ENCODE measurements at places on chromosomes 1 and 21.

GRCh38 chr1:30444401-30444800 lies 279.0 kb downstream of the MATN1 start:
- no peak for DNase-seq

DNA sequence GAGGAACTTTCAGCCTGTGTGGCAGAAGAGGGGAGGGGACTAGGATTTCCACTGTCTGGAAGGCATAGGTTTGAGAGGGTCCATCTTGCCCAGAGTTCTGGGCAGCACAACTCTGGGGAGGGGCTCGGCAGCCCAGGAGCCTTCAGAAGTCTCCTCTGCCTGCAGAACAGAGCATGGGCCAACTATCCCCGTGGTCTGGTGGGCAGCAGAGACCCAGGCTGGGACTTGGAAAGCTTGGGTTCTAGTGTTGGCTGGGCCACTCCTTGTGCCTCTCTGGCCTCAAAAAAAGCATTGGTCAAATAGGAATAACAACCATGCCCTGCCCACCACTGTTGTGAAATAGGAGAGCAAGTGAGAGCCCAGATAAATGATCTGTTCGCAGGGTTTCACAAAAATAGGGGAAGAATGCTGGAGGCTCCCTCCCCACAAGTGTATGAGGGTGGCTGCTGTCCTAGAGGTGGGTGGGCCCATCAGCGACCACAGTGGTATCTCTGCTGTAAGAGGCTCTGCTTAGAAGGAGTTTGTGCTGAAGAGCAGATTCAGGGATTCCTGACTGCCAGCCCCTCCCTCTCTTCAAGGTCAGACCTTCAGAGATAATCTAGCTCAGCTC lies 8.9 kb downstream of the EPHA10 start:
- DNase-seq = no peak

DNA sequence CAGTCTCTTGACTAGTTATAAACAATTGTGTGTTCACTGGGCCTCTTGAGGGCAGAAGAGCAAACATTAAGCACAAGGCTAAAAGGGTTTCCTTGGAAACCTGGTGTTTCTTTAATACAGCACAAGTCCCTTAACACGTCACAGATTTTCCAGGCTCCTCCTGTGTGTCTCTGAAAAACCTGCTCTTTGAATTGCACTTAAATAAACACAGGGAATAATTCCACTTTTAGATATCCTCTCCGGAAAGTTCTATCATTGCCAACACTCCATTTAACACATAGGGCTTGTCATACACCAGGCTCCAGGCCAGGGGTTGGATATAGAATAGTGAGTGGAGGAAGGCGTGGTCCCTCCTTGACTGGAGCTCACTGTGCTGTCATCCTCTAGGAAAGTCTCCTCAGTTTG lies 442.6 kb downstream of the DSCAM start:
- DNase-seq = no peak

GRCh38 chr1:184215274-184215925 lies 163.9 kb downstream of the TSEN15 start:
- no peak for DNase-seq

- DNase-seq = no peak
Observed at GRCh38 chr1:9807541-9807940, 16.2 kb downstream of the CLSTN1 start.

GRCh38 chr1:100606438-100606837 lies 68.5 kb downstream of the GPR88 start:
- no peak for DNase-seq

DNA sequence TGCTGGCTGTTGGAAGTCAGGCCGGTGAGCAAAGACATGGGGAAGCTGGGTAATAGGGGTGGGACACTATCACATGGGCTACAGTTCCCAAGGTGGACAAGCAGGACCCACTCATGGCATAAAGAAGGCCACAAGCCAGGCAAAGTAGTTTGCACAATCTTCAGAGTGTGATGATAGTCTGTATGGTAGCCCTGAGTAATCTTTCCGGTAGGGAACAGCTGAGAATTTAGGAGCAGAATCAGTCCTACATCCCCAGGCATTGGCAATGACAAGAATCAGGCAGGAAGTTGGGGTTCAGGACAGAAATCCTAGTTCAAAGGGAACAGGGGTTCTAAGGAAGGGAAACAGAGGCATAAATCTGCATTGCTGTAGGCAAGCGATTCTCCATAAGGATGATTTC lies 23.9 kb upstream of the SPATA6 start:
- DNase-seq = no peak

DNA sequence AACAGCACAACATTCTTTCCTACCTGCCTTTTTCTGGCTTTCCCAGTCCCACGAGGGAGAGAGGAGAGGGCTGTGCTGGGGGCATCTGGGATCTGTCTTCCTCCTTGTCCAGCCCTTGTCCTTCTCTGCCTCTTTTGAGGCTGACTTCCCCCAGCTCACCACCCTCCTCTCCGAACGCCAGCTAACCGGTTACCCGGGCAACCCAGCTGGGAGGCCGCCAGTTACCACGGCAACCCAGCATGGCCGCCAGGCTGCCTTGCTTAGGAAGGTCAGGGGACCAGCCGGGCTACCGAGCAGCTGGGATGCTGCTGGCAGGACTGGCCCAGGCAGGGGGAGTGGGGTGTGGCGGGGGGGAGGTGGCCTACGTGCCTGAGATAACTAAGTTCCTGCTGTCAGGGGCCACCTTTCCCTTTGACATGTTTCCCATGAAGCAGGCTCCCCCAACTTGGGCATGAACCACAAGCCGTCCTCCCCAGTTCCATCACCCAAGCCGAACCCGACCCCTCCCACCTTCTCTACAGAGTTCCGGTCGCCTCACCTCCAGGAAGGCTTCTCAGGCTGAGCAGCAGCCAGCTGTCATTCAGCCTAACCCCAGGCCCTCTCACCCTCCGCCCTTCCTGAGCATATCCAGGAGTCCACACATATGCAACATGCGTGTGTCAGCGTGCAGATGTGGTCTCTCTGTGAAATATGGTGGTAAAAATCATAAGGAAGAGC lies 8.7 kb downstream of the PLEKHA6 start:
- DNase-seq = peak; percentile 94

GRCh38 chr1:180269645-180270529 lies 39.8 kb downstream of the LHX4 start:
- no peak for DNase-seq

DNA sequence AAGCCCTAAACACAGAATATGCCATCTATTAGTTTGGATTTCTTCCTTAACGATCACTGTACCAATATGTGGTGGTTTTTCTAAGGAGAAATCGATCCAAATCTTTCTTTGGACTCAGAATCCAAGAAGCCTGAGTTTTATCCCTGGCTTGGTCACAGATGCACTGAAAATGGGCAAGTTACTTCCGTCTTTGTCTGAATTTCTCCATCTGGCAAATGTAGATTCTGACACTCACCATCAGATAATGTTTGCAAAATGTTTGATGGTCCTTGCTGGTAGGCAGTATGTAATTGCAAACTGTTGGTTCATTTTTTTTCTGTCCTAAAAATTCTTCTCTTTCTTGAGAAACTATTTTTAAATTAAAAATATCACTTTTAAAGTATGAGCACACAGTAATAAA lies 115.0 kb downstream of the TSEN15 start:
- DNase-seq = no peak

DNA sequence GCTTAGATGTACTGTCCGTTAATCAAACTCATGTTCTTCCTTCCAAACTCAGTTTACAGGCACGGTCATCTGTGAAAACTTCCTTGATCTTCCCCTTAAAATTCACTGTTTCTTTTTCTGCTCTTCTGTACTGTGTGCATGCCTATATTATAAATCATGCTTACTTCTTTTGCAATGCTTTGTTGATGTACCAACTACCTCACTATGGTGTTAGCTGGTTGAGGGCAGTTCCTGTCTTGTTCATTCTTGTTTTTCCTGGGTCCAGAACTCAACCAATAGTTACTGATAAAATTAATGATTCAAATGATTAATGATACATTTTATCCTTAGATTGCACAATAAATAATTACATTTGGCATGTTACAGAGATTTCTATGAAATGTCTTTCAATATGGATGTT lies 163.8 kb downstream of the CHRM3 start:
- DNase-seq = no peak

DNA sequence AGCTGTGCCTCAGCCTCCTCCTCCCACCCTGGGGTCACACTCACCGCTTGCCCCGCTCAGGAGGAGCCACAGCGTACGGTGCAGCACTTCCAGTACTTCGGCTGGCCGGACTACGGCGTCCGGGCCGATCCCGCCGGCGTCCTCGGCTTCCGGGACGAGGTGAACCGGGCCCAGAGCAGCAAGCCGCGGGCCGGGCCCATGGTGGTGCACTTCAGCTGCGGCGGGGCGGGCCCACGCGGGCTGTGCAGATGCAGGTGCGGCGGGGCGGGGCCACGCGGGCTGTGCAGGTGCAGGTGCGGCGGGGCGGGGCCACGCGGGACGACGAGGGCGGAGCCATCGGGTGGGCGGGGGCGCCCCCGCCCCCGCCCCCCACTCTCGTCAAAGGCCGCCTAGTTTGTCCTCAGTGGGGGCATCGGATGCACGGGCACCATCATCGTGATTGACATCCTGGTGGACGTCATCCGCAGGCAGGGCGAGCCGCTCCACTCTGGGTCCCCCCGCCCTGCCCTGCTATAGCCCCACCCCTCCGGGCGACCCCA lies 5.5 kb downstream of the RNF223 start:
- no peak for DNase-seq

DNA sequence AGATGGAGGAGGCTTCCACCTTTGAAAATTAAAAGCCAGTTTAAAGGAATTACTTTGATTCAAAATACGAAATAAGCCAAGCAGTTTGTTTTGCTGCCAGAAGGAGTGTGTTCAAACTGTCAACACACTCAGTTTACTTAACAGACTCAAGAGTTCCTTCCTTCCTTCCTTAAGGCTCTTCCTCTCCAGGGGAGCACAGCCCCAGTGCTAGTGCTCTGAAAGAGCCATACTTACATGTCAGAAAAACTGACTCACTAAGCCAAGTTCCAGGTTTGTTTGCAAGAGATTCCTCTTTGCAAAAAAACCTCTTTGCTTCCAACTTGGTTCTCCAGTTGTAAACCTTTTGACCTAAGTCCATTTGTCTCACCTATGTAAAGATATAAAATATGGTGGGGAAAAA lies 14.3 kb downstream of the SETD4 start:
- no peak for DNase-seq

- no peak for DNase-seq
Observed at GRCh38 chr1:59718989-59719360, 95.8 kb upstream of the HOOK1 start.

GRCh38 chr1:196114193-196114592 lies 494.0 kb downstream of the KCNT2 start:
- no peak for DNase-seq

GRCh38 chr1:183110326-183110880 lies 75.7 kb upstream of the LAMC2 start:
- no peak for DNase-seq

DNA sequence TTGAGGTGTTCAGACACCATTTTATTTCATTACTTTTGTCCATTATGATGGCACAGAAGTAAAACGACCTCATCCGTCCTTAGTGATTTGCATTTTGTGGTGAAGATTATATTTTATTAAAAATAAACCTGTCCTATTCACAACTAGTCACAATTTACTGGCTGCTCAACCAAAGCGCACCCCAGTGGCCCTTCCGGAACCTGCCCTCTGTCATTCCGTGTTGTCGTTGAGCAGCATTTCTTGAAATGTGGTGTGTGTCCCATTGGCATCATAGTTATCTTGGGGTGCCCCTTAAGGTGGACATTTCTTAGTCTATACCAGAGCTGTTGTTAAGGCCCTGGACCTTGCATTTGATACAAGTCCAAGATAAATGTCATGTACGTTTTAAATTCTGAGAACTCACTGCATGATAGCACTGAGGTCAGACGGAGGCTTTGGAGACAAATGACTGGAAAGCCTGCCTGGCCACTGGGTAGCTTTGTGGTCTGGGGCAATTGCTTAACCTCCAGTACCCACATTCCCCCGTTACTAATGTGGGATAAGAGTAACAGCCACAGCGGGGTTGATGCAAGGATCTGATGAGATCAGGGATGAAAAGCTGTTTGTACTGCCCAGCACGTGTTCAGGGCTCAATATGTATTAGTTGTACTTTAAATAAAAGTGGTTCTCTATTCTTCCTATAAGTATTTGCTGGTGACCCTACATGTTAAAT lies 36.2 kb downstream of the BACH1 start:
- DNase-seq = no peak

- DNase-seq = no peak
Observed at GRCh38 chr1:223358826-223359225, 5.2 kb downstream of the SUSD4 start.

DNA sequence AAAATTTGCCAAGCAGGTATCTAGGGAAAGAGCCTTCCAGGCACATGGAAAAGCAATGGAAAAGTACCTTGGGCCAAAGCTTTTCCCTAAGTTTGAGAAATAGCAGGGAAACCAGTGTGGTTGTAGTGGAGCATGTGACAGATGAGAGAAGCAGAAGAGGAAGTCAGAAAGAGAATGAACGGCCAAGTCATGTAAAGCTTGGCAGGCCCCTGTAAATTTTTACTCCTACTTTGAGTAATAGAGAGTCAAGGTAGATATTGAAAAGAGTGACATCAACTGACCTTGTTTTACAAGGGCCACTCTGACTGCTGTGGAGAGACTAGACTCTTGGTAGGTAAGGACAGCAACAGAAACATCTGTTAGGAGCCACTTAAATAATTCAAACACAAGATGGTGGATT lies 180.9 kb upstream of the PRMT6 start:
- DNase-seq = no peak

GRCh38 chr21:28604946-28605537 lies 387.6 kb downstream of the LTN1 start:
- DNase-seq = no peak

DNA sequence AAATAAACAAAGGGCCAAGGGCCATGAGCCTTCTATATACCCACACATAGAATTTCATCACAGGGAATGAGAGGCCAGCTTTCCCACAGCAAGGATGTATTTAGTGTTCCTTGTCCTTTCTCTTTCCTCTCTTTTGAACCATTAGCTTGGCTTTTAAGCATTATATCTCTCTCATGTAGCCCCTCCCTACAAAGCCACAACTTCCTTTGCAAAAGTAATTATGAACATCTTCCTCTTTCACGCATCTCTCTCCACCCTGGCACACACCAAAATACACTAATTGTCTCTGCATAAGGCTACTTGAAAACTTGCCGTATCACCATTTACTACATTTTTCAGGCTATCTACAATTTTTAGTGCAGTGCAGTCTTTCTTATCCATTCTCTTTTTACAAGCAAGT lies 1.9 kb upstream of the AK5 start:
- no peak for DNase-seq

- no peak for DNase-seq
Observed at GRCh38 chr1:68339505-68339904, 107.2 kb upstream of the WLS start.

- DNase-seq = no peak
Observed at GRCh38 chr1:155105604-155106011, 22.1 kb upstream of the EFNA1 start.

- DNase-seq = no peak
Observed at GRCh38 chr1:84896279-84896678, 3.3 kb upstream of the LPAR3 start.

GRCh38 chr1:50047916-50048694 lies 24.4 kb upstream of the AGBL4 start:
- DNase-seq = peak; percentile 65

DNA sequence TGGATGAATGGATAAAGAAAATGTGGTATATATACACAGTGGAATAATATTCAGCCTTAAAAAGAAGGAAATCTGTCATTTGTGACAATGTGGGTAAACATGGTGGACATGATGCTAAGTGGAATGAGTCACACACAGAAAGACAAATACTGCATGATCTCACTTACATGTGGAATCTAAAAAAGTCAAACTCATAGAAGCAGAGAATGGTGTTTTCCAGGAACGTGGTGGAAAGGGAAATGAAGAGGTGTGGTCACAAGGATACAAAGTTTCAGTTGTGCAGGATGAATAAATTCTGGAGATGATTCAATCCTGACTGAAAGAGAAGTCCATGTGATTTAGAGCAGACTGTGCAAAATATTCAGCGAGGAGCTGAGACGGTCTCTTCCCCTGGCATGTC lies 56.6 kb downstream of the RYR2 start:
- no peak for DNase-seq
